ENCODE measurements at places on chromosomes 12 and 14.

- no peak for DNase-seq
These were observed 21.1 kb upstream of the SCARB1 start for GRCh38 chr12:124884587-124885438.

GRCh38 chr12:26195250-26195640, at the start of gene SSPN:
Gene SSPN (plus strand): TSS chr12:26195573. CDS start chr12:26195673, 100 bp downstream.
- no peak for DNase-seq

GRCh38 chr12:107369006-107369405, 275.7 kb upstream of the CRY1 start:
- no peak for DNase-seq

DNA sequence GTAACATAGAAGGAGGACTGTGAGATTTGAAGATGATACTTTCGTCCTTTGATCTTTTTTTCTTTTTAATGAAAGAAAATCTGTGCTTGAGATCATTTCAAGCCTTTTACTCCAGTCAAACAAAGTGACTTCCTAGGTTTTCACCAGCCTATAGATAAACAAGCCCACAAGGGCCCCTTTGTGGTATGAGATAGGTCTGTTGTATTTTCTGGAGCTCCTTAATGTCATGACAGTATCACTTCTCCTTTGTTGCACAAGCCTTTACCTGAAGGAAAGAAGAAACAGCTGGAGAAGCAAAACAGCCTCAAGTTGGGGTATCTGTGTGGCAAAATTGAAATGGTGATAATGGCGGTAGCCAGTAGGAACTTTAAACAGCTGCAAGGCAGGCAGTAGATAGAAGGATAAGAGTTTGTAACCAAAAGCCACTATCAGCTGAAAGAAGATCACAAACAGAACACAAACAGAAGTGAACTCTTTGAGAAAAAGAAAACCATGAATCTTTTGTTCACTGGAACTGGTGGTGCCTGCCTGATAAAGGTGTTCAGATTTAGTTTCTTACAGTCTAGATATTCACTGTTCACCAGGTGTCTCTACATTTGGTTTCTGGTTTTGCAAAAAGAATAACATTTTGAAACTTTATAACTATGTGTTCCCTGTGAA, 96.8 kb downstream of the LGR5 start:
- no peak for DNase-seq

- peak; percentile 75 for DNase-seq
These were observed 6.2 kb downstream of the AMN start for GRCh38 chr14:102928412-102929240.

GRCh38 chr12:95733141-95733825, 57.3 kb downstream of the NTN4 start:
- no peak for DNase-seq

DNA sequence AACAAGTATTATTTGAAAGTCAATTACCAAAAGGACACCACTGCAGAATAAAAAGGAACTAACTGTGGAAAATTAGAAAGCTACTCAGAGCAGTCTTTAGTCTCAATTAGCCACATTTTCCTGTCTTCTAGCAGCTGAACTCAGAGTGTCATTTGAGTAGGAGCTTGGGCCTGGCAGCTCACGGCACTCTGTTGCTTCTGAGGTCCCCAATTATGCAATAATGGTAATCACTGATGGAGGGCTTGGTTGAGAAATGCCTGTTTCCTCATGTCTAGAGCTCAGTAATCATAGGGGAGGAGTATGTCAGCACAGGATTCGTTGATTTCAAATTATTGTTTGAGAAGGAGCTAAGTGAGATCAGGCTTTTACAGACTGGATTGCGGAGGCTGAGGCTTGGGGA, 108.6 kb downstream of the VRK1 start:
- DNase-seq, result no peak

- no peak for DNase-seq
These were observed 56.1 kb downstream of the DAAM1 start for GRCh38 chr14:59244581-59244980.

DNA sequence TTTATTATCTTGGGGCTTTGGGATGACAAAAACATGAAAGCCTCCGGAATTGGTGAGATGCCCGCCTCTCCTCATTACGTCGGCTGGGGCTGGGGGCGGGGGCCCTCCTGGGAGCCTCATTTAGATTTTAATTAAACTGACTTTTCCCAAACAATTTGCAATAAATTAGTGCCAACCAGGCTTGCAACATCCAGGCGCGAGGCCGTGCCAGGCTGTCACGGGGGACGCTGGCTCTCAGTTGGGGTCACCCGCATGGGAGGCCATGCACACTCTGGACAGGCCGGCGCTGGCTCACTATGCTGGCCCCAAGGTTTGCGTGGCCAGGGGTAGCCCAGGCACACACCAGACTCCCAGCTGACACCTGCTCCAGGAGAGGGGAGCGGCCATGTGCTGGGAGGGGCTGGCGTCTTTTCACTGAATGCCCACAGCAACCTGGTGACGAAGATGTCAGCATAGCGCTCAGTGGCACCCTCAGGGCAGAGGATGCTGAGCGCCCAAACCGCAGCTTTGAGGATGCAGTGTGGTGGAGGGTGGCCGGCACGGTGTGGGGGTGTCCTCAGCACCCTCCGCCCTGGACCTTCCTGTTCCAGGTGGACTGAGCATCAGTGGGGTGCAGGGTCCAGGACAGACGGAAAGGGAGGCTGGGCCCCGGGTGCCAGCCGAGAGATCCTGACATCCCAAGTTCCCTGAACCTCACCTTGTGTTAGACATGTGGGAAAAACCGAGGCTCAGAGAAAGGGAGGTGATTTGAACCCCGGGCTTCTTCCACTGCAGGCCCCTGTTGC, 190.8 kb upstream of the C14orf180 start:
- DNase-seq, result no peak

DNA sequence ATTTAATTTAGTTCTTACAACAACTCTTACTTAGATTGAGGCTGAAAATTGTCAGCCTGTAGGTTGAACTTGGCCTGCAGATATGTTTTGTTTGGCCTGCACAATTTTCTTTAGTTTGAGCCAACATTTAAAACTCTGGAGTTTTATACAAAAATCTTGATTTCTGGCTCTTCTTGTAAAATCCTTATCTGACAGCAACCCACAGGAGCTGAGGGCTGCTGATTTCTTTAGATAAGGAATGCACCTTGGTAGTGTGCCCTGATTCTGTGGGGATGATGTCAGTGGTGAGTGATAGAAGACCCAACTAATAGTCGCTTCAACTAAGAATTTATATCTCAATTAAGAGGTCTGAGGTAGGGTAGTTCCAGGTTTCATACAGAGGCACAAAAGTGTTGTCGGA, 49.5 kb downstream of the SOCS2 start:
- DNase-seq, result no peak

- DNase-seq, result no peak
These were observed 70.7 kb downstream of the NOVA1 start for GRCh38 chr14:26527095-26527494.
